Heart right ventricle (tissue), 16 donors: ENCODE measurements at places on chromosomes 5 and 9. TPM values are rescaled to one million over a fixed set of nuclear protein-coding genes. Genes with fewer than 3 reads are reported as not detected.

GRCh38 chr5:132233081-132233480 lies 5.4 kb upstream of the P4HA2 start:
- no peak for DNase-seq

- no peak for DNase-seq
Observed at GRCh38 chr9:76886318-76886717, 19.6 kb downstream of the PRUNE2 start.

- DNase-seq: no peak
Observed at GRCh38 chr9:81683238-81683637, 6.1 kb downstream of the TLE1 start.

Gene BSPRY
- polyA plus RNA-seq: 0.44 TPM

Gene FOXD4L5
- polyA plus RNA-seq: 0.01 TPM

Gene NUTM2F
- not detected for polyA plus RNA-seq

Gene MARCHF6
- 137 TPM for polyA plus RNA-seq

Gene SOX30
- polyA plus RNA-seq: not detected
